Pons (tissue), 1 donor: ENCODE measurements at places on chromosomes 5 and 9.

DNA sequence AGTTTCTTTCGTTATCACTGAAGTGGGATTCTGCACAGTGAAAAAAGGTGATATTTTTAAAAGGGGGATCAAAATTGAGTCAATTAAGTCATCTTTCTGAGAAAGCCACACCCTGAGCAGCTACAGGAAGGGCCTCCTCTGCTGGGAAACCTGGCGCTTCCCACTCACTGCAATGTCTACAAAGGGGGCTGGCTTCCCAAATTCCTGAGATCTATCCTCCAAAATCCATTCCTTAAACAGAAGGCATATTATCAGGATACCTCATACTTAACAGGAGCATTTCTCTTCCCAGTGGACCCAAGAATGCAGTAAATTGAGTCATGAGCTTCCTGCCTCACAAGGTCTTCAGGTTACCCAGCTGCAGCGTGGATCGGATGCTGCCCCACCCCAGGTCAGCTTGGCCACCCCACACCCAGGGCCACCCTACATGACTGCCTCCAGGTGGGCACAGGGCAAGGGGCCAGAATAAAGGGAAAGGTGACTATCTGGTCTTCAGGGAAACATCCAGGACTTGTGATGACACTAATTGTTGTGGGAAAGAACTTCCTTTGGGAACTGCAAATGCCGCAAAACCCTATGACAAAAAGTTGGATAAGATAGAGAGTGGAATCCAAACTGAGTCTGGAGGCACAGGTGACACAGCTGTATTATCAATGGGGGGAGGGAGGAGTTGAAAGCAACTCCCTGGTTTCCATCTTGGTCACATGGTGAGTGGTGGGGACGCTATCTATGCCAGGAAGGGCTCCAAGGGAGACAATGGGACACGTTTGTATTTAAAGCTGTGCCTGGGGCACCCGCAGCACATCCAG, 42.3 kb downstream of the ROR2 start:
- no peak for DNase-seq

- no peak for DNase-seq
These were observed 84.0 kb downstream of the GTF3C4 start for GRCh38 chr9:132754236-132754635.

- DNase-seq: no peak
These were observed 12.0 kb downstream of the ISL1 start for GRCh38 chr5:51395245-51395644.

GRCh38 chr9:132546148-132547051, 36.0 kb upstream of the BARHL1 start:
- no peak for DNase-seq

DNA sequence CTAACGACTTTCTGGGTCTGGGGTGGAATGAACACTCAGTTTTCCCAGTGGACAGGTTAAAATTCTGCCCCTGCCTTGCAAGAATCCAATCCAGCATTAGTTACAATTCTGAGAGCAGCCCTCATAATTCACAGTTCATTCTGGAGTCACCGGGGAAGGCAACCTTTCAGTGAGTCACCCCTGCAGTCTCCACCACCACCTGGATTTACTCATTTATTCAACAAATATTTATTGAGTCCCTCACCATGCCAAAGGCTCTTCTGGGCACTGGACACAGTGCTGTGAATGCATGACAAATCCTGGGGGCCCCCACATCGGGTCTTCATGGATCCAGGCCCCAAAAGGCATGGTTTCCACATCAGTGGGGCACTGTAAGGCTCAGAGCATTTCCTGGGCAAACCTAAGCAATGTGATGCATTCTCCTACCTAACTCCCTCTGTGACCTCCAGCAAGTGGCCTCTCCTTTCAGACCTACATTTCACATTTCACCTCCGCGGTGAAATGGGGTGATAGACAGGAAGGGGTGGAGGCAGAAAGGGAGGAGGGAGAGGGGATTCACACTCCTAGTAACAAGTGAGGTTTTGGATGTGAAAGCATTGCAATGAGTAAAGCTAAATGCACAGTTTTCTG, 6.4 kb upstream of the MSX2 start:
- no peak for DNase-seq

DNA sequence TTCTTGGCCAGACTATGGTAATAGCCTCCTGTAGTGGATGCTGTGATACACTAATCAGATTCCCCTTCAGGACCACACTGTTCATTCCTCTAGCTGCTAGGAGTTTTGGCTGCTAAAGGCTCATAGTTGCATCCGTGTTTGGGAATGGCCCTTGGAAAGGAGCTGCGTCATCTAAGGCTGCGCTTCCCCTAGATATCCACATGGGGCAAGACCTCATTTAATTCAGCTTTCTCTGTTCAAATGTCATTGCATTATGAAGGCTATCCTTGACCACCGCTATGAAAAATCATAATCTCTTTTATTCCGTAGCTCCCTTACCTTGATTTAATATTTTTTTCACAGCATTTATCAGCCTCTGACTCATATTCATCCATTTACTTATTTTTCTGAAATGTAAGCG, 258.3 kb upstream of the NR4A3 start:
- DNase-seq: no peak

- peak; percentile 71 for DNase-seq
These were observed 8.0 kb upstream of the FXN start for GRCh38 chr9:69027355-69028097.

- DNase-seq: no peak
These were observed 207.5 kb upstream of the OTULINL start for GRCh38 chr5:14374100-14374499.

GRCh38 chr5:172740428-172741205, 30.4 kb downstream of the DUSP1 start:
- no peak for DNase-seq

- no peak for DNase-seq
These were observed 25.1 kb downstream of the ZNF474 start for GRCh38 chr5:122154491-122154890.

DNA sequence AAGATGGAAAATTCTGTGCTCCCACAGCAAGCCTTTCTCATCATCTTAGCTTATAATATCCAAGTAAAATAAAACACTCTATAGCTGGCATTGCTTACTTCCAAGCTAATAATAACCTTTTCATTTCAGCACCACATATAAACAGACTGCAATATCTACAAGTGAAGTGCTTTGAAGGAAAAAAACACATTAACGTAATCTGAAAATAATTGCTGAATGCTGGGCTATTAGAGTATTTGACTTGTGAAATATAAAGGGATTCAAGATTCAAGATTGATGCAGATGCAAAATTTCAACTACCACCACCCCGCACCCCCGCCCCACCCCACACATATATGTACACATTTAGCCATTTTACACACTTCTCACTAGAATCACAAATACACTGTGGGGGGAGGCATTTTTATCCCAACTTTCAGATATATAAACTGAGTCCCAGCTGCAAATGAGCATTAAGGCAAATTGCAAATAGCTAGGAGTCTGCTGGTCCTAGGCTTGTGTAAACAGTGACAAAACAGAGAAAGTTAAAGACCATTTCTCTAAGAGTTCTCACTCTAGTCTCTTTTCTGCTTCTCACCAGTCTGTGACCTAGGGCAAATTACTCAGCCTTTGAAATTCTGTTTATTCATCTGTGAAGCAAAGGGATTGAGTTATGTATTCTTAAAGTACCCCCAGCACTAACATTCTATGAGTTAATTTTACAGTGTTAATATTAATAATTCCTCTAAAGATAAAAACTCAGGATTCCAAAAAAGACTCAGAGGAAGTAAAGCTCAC, 489.4 kb downstream of the PRELID2 start:
- no peak for DNase-seq

- no peak for DNase-seq
These were observed 149.2 kb downstream of the CEP120 start for GRCh38 chr5:123273984-123274383.

- DNase-seq: no peak
These were observed 403.5 kb upstream of the ST8SIA4 start for GRCh38 chr5:101306391-101307137.

DNA sequence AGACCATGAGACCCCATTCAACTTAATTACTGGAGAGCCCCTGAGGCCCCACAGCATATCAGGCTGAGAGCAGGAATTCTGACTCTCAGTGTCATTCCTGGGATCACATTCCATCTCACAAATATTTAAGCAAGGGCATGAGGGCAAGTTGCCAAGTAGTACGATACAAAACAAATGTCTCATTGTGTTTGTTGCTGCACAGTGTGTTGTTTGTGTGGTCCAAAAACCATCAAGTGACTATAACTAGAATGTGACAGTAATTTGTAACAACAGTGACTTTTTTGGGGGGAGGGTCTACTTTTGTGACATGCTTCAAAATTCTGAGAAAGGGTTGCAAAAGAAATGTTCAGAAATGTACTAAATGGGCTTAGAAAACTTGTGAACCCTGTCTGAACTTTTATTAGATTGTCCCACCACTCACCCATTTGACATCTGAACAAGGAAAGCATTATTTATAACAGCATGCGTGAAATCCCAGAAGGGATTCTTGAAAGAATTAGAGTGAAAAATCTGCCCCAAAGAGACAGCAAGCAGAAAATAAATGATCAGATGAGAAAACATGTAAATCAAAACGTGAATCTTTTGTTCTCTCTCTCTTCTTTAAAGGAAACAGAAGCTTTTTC, 347.0 kb downstream of the NTRK2 start:
- DNase-seq: peak; percentile 93

GRCh38 chr5:147939431-147940114, 33.2 kb upstream of the C5orf46 start:
- no peak for DNase-seq

DNA sequence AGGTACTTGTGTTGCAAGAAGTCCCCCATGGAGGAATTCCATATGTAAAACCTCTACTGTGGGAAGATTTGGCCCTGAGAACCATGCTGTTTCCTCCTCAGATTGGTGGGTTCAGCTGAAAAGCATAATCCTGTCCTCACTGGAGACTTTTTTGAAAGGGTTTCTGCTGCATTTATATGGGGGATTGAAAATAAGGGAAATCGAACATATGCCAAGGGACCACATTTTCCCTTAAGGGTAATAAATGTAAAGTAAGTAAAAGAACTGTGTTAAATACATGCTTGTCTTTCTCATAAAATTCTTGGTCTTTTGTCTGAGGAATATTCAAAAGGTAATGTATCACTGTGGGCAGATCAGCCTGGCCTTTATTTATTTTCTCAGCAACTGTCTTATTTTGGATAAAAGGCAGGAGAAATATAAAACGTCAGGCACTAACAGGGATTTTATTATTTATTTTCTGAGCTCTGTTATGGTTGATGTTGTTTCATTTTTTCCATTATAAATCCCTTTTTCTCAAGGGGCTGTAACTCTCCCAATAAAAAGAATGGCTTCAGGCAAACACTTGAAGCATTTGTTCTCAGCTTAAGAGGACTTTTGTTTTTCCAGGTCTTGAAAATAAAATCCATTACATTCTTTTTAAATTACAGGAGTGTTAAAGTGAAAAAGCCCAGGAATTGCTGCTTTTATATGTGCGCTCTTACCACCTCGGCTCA, 131.4 kb downstream of the FGF10 start:
- DNase-seq: no peak

- DNase-seq: peak; percentile 69
These were observed 251.4 kb downstream of the GLIS3 start for GRCh38 chr9:4048441-4048840.

GRCh38 chr5:58255970-58256369, 203.9 kb downstream of the PLK2 start:
- no peak for DNase-seq
